ENCODE measurements at places on chromosomes 6 and 20. TPM values are rescaled to one million over a fixed set of nuclear protein-coding genes. Genes with fewer than 3 reads are reported as not detected.

Gene FAXC
- 0.49 TPM for total RNA-seq

Gene LINC00237
- not detected for total RNA-seq

Gene SCAF8
- 63.4 TPM for total RNA-seq

Gene OPRL1
- 1.0 TPM for total RNA-seq

Gene PRSS16
- 0.67 TPM for total RNA-seq

Gene HUS1B
- total RNA-seq = 2.0 TPM

Gene SOBP
- 18.5 TPM for total RNA-seq

Gene TBX18
- 46.1 TPM for total RNA-seq

Gene PRL
- total RNA-seq = 0.36 TPM

Gene COL20A1
- 0.22 TPM for total RNA-seq

Gene NOX3
- total RNA-seq = not detected

Gene EDN1
- 35.0 TPM for total RNA-seq

Gene CFB
- total RNA-seq = 72.6 TPM

Gene AGER
- 13.6 TPM for total RNA-seq

Data from sciatic nerve (tissue), 2 donors.